HTR-8/SVneo (cell line): ENCODE measurements at places on chromosomes 2 and 18.

DNA sequence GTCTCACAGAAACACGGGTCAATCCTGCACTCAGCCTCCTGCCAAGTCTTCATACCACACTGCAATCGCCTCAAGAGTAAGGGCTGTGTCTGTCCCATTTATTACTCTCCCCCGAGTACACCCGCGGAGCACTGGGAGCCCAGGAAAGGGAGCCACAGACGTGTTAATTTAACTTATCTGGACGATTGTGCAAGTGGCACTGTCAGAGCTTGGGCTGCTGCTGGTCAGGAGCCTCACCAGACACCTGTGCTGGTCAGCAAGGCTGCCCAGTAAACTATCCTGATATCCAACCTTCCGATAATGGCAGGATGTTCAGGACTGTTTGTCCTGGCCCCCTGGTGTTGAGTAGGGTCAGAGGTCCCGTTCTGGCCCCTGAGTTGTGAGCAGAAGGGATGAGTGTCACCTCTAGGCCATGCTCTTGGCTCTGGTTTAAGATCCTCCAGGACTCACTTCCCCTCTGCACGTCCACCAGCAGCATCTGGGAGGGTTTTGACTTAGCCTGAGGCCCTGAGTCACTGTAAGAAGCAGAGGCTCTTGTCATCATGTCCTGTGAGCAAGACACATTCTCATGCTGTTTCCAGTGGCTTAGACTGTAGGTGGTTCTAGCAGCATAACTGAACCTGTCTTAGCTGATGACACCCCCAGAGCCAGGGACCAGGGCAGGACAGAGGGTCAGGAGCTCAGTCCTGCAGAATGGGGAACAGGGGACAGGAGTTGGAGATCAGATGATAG, 82.5 kb upstream of the ARL4C start:
- peak; percentile 44 for DNase-seq

- DNase-seq = no peak
Observed at GRCh38 chr18:62875323-62875722, 160.0 kb downstream of the PHLPP1 start.

GRCh38 chr2:11681722-11682589, 12.0 kb upstream of the NTSR2 start:
- DNase-seq = peak; percentile 82

DNA sequence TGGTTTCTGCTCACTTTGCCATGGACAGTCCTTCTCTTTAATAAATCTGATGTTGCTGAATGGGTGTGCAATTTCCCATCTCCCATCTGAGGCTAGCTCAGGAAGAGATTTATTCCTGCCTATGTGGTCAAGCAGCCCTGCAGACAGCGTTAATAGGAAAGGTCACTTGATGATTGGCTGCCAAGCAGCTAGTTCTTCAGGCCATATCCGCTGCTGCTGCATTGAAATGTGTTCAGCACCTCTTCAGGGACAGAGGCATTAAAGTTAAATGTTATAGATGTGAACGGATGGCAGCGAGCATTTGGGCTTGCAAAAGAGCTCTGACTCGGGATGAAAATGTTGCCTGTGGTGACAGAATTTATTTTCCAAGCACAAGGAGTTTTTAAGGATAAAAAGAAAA, 474.2 kb downstream of the PIK3C3 start:
- no peak for DNase-seq

DNA sequence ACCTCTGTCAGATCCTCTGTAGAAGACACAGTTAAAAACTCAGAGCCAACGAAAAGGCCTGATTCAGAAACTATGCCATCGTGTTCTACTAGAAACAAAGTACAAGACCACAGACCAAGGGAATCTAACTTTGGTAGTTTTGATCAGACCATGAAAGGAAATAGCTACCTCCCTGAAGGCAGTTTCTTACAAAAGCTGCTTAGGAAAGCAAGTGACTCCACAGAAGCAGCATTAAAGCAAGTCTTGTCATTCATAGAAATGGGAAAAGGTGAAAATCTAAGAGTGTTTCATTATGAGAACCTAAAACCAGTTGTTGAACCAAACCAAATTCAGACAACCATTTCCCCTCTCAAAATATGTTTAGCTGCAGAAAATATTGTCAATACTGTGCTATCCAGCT, 58.2 kb downstream of the FSIP2 start:
- DNase-seq = no peak

GRCh38 chr2:120289221-120289906, 36.7 kb downstream of the RALB start:
- DNase-seq = no peak

DNA sequence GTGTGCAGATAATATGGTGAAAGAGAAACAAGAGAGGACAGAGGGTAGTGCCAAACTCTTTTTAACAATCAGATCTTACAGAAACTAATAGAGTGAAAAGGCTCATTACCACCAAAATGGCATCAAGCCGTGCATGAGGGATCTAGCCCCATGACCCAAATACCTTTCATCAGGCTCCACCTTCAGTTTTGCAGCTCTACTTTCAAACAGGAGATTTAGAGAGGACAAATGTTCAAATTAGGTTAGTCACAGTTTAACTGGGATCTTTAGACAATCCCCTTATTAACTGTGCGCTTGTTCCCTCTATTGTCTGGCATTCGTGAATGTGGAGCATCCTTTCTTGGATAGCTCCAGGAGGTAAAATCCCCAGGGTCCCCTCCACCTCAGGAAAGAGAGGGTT, 1209.3 kb upstream of the CHAC2 start:
- no peak for DNase-seq

- no peak for DNase-seq
Observed at GRCh38 chr18:48877941-48878340, 72.8 kb downstream of the SMAD7 start.

DNA sequence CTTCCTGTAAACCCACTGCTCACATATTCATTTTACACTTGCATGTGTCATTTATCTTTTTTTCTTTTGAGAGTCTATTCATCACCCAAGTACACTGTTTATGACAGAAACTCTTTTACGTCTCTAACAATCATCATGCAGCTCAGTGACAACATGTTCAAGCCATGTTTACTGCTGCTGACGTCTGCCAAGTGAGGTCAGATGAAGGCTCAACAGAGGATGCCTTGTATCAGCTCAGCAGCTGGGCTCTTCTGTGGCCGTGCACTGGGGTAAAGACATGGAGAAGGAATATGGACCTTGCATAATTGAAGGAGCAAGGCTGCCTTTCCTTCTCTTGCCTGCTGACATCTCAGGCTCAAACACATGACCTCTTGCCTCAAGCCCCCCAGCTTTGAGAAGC, 99.6 kb downstream of the ADD2 start:
- no peak for DNase-seq

GRCh38 chr2:46863882-46864281, 51.7 kb downstream of the MCFD2 start:
- DNase-seq = no peak

GRCh38 chr2:168978461-168978861, 52.7 kb downstream of the ABCB11 start:
- DNase-seq = no peak

DNA sequence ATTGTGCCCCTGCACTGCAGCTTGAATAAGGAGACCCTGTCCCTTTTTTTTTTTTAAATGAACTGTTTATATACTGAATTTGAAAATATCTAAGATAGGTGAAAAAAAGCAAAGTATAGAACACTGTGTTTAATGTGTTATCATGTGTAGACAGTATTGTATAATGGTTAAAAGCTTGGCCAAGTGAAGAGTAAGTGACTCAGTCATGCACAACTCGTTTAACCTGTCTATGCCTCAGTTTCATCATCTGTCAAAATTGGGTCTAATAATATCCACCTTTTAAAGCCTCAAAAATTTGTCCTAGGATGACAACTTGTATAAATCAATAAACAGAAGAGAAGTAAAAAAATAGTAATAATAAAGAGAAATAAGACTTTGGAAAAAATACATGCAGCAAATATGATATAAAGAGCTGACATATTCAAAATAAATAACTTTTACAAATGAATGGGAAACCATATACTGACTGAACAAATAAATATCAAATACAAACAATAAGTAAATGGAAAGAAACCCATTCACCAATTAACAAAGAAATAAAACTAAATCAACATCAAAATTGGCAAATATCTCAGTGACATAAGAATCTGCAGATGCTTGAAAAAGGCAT, 113.7 kb downstream of the C2orf74 start:
- DNase-seq = no peak

GRCh38 chr18:74493689-74494088, 2.5 kb upstream of the CNDP2 start:
- no peak for DNase-seq

- no peak for DNase-seq
Observed at GRCh38 chr18:35095983-35096676, 54.9 kb downstream of the MAPRE2 start.

DNA sequence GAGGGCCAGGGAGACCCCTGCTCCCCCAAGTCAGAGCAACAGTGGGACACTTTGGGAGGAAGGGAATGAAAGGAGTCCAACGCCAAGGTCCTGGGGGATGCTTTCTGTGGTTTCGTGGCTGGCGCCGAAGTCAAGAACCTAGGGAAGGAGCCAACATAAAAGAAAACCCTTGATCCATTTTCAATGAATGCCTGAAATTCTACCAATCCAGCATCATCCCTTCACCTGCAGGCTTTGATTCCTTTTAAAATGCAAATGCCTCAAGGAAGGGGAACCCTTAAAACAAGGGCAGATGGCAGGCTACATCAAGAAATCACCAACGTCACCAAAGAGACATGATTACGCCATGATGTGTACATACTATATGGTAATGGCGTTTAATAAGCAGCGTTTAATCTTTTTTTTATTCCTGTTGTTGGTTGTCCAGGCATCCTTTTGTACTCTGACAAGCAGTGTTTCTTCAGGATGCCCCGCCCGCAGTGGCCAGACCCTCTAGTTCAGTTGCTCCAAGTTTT, 123.3 kb upstream of the SLC1A4 start:
- DNase-seq = no peak

DNA sequence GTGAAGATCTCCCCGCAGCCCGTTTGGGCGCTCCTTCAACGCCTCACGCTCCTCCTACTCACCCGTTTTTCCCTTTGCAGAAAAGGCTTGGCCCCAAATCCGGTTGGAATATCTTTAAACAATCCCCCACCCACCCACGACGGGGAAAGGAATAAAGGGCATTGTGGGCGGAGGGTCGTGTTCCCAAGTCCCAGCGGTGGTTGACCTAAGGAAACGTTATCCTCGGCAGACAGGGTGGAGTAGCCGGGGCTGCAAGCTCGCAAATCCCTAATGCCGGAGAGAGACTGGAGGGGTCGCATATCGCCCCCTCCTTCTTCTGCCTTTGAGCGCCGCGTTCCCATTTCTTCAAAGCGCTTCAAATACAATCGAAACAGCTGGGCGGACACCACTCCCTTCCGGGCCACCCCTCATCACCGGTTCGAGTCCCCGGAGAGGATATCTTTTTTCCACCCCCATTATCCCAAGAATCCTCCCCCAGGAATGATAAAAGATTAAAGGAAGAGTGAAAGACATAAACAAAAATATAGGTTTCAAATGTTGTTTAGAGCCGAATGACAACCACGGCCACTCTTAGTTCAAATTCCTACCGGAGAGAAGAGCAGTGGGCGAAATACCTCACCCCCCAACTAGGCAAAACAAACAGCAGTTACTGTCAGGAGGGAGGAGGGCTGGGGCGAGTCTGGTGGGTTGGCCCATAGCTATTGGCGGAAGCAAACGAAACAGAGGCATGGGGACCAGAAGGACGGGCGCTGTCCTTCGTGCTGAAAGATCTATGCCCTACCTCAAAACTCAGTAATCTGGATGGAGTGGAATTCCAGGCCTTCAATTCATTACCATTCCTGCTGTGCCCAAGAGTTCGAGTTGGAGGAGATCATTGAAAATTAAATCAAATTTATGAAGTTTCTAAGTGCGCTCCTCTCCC, 2.8 kb upstream of the GAD1 start:
- DNase-seq = no peak

GRCh38 chr2:165777522-165778186, 16.4 kb downstream of the GALNT3 start:
- DNase-seq = no peak
